ENCODE measurements at places on chromosomes 6 and 20.

DNA sequence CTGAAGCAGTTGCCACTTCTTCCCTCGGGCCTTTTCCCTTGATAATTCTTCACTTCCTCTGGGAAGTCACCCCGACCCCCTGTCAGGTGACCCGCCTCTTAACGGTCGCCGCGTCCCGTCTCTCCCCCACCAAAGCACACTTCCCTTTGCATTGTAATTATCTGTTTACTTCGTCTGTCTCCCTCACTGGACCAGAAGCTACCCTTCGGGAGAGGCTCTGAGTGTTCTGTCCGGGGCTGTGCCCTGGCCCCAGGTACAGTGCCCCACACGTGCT is 771 bp upstream of the SNAI1 start:
- no peak for DNase-seq

- DNase-seq = no peak
Measured at GRCh38 chr20:8161264-8162071, 29.4 kb downstream of the PLCB1 start.

DNA sequence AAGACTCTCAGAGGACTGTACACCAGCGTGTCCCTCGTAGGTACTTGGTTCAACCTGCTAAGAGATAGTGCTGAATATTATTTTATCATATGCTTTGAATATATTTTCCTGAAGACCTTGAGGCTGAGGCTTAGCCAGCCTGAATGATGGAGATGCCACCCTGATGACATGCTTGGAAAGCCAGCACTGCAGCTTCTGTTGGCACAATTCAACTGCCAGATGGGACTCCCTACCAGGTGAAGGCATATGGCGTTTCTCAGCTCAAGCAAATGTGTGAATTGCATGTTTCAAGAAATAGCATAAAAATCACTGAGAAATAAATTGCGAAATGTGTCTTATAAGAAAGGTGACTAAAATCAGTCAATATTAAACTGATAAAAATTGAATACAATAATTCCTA is 228.1 kb upstream of the CST7 start:
- DNase-seq = no peak

DNA sequence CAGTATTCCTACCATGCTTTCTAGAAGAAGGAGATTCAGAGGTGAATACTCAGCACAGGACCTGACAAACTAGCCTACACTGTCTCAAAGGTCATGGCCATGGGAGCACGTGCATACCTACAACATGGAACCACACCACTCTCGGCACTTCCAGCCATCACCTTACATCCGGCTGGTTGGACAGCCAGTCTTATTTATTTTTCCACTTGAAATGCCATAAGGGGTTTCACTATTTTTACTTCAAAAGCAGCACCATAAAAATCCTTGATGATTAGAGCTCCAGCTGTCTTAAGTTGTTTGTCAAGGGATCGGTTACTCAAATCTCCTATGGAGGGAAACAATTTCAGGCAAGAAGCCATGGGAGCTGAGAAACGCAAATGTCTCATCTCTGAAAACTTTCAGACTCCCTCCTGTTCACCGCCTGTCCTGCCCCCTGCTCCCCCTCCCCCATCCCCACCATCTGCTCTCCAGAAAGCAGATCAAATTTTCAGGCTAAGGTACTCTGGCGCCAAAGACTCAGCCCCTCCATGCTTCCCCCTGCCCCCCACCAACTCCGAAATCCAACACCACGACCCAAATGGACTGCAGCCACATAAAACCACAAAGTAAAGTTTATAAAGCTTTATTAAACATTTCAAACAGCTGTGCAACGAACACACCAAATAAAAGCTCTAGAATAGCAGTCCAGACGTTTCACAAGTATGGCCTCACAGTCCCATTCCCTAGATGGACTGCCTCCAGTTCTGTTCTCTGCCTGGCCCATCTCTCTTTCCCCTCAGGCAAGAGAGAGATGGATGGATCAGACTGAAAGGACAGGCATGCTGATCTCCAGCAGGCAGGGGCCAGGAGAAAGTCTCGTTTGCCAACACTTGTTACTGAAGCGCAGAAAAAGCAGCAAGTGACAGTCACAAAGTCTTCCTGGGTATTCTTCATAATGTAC is 4.0 kb upstream of the NNAT start:
- no peak for DNase-seq

DNA sequence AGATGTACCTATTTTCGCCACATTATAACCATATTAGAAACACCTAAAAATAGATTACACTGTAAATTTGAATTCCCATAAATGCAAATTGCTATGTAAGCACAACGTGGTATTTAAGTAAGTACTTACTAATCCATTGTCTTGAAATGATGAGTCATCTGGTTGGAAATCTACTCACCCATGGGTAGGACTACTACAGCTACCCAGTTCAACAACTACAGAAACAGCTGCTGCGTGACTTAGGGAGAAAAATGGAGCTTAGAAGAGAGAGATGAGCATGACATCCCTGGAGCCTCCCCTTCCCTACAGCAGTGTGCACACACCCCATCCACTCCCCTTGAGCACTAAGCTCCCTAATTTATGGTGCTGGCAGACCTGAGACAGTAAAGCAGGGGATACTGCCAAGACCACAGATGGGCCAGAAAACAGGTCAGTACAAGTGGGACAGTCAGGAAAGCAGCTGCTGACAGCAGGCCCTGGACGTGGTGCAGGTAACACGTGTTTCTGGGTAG is 26.9 kb downstream of the RRAGD start:
- DNase-seq = no peak

- no peak for DNase-seq
Measured at GRCh38 chr6:158292016-158292415, 20.2 kb upstream of the TULP4 start.

GRCh38 chr6:39426073-39426456 is 103.6 kb upstream of the KCNK16 start:
- DNase-seq = no peak

GRCh38 chr20:46347841-46348803 is 39.8 kb upstream of the CDH22 start:
- no peak for DNase-seq

DNA sequence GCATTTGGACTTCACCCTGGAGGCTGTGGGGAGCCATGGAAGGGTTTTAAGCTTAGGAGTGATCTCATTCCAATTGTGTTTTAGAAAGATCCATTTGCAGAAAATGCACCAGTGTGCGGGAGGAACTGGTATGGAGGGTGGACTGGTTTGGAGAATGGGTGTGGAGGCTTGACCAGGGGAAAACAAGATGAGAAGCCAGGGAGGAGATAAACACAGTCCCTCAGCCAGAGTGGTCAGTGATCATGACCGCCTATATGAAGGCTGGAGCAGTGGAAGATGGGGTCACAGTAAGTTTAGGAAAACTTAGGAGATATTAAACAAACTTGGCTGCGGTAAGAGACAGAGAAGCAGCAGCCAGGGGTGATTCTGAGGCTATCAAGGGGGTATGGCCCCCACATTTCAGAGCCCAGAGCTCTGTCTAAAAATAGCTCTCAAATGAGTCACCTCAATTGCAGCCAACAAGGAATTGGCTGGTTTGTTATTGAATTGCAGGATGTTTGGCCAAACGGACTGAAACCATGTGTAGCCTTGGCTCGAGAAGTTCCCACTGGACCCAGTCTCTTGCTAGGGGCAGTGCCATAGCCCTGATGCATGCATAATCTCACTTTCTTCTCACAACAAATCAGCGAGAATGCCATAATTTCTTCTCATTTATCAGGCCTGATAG is 159.9 kb upstream of the TOP1 start:
- DNase-seq = no peak

- no peak for DNase-seq
Measured at GRCh38 chr20:13873831-13874230, 89.0 kb downstream of the NDUFAF5 start.

DNA sequence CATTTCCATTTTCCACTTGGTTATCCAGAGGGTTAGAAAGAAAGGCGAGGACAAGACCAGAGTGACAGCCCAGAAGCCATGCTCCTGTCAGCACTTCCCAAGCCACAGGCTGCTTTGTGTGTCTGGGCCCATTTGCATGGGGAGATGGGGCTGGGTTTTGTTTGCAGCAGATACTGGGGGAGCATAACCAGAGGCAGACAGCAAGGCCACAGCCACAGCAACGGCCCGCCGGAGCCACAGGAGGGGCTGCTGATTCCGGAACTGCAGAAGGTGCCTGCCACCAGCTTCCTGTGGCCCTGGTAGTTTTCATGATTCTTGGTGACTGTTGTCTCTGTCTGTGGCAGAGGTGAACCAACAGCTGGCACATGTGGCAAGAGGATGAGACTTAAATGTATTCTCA is 106.6 kb downstream of the DLL1 start:
- no peak for DNase-seq

DNA sequence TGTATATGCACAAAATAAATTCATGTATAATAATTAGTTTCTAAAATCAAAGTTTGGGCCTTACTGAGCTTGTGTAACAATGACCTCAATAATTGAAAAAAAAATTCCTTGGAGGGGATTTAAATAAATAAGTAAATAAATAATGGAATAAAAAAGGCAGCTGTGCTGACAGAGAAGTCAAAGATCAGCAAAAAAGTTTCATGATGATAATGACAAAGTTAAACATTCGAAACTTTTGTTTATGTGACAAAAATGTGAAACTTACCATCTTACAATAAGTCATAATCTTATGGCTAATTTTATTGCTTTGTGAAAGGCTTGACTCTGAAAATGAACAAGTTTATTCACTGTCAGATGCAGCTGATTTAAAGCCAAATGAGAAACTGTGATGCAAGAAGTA is 3.1 kb upstream of the TTK start:
- no peak for DNase-seq

- no peak for DNase-seq
Measured at GRCh38 chr20:20130399-20130798, 78.1 kb downstream of the CFAP61 start.

DNA sequence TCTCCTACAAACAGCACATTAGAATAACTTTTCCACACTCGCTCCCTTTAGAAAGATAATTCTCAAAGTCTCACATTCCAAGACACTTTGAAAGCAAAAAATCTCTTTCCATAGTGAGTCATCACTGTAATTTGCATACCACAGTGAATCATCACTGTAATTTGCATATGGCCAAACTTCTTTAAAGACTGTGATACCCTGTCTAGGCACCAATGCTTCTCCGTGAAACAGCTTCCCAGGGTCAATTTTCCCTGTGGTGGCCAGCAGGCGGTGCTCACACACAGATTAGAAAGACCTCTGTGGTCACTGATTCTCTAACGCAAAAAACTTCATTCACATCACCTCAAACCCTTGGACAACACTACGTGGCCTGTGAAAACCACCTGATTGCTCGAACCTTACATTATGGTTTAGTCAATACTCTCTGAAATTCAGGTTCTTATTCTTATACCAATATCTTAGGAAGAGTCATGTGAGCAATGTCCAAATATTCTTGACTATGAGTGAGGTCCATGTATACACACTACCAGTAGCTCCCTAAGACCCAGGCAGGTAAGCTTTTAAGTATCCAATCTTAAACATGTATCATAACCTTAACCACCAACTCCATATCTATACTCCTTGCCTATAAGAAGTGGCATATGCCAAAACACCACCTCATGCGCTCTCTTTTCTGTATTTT is 78.5 kb upstream of the PHACTR1 start:
- no peak for DNase-seq

DNA sequence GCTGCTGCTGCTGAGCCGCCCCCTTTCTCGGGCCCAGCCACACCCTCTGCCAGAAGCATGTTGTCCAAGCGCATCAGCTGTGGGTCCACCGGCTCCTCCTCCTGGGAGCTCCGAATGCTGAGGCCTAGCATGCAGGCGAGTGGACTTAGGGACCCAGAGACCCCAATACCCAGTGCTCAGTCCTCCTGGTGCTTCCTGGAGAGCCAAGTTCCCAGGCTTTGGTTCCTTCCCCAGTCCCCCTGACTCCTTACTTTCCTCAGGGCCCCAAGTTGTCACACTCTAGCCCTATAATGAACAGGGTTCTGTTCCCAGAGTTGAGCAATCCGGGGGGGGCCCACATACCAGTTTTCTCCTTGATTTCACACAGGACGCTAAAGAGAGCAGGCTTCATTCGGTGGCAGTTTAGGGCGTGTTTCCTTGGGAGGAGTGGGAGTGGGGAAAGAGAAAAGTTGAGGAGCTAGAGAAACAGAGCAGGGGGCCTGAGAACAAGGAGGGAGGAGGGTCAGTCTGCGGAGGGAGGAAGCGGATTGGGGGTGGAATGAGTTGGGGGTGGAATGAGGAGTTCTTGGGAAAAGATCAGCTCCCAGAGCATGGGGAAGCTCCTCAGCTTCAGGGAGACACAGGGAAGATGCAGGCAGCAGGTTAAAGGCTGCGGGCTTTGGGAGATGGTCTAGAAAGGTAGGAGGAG is 1.5 kb downstream of the PBX2 start:
- DNase-seq = no peak

DNA sequence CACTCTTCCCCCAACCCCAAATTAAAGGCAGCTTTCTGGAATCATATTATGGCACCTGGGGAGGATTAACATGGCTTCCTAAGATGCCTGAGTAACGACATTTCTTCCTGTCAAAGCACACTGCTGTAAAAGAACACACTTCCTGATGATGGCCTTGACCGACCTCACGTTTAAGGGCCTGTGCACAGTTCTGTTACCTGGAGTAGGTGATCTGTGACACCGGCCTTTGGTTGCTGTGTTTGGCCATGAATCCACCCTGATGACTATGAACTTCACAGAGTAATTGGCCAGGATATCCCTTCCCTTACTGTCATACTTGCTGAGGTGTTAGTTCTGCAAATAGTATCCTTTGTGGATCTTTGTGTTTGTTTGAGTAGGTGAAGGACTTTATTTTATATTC is 45.8 kb downstream of the PLCB4 start:
- no peak for DNase-seq

All from activated T-cell treated with anti-CD3 and anti-CD28 coated beads for 1 hour (primary cell).